ENCODE measurements at places on chromosomes 7 and 10.

GRCh38 chr10:4684434-4684833 is 141.6 kb upstream of the AKR1E2 start:
- no peak for DNase-seq

DNA sequence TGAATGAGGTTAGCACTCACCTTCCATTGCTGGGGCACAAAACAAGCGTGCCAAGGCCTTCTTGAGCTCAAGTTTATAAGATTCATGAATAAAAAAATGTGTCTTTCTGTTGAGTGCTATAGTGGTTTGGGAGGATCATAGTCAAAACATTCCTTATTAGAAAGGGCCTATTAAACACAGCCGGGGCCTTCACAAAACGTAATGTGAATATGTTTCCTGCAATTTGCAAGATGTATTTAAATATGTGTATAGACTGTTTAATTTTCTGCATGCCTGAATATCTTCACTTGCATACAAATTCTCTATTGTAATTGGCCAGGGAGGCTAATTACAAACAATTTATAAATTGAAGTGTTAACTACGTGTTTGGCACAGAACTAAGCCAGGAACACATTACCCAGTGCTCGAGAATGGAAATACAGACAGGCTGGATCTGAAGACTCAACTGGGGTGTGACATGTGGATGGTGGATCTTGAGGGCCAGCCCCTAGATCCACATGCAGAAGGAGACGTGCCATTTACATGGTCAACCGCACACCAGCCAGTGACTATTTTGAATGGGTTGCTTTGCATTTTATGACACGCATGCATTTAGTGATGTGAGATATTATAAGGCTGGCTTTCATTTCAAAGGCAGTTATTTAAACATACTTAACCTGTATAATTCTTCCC is 31.3 kb downstream of the LYZL2 start:
- no peak for DNase-seq

DNA sequence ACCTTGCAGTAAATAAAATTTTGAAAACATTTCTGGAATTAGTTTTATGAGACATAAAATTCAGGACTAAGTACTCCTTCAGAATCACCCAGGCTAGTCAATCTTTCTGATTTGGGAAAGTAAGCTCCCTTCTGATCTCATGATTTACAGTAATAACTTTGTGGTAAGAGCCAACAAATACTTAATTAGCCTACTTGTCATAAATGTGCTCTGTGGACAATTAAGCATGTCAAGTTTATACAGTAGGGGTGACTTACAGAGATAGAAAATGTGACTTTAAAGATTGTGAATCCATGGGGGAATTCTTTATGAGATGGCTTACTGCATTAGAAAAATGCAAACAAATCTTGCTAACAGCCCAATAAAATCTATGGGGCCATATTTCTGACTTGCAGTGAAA is 616.9 kb upstream of the GHITM start:
- no peak for DNase-seq

GRCh38 chr7:146773506-146773905 is 656.9 kb downstream of the CNTNAP2 start:
- DNase-seq, result no peak

GRCh38 chr10:31745612-31746376 is 182.8 kb downstream of the ARHGAP12 start:
- DNase-seq, result no peak

DNA sequence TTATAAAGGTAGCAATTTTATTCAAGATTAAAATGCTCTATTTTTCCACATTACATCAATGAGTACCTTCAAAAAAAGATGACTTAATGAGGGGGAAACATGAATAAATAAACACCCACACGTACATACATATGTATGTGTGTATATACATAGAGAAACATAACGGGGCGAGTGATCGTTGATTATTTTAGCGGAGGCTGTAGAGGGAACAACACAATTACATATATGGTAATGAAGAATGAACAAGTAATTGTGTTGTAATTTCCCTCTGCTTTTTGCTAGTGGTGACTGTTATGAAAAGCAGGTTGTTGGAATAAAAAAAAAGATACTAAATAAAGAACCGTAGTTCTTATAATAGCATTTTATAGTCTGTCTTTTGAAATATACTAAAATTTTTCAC is 63.2 kb downstream of the CACNB2 start:
- no peak for DNase-seq

- DNase-seq, result no peak
Observed at GRCh38 chr7:110645060-110645459, 445.9 kb upstream of the LRRN3 start.

GRCh38 chr10:131630772-131631258 is 270.0 kb upstream of the PPP2R2D start:
- no peak for DNase-seq

DNA sequence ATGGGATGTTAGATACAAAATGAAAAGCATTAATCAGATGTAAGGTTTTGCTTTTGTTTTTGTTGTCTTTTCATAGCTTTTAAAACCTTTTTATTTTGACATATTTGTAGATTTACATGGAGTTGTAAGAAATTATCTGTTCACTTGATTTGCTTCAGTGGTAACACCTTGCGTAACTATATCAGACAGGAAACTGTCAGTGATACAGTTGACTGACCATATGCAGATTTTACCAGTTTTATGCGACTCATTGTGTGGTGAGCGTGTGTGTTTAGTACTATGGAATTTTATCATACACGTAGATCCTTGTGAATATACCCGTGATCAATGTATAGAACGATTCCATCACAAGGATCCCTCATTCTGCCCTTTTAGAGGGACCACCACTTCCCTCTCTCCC is 701.4 kb downstream of the SUGCT start:
- no peak for DNase-seq

DNA sequence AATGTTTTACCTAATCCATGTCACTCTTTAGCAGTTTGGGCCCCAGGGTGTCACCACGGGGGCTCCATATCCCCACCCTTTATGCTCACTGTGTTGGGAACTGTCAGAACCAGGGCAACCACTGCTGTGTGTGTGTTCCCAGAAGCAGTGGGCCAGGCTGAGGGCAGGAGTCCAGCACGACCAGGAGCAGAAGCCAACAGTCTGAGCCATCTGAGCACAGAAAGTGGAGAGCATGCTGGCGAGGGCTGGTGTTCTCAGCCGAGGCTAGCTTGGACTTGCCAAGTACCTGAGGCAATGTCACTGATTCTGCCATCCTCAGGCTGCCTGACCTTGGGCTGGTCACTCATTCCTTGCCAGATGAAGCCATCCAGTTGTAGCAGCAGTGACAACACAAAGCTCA is 285.0 kb downstream of the BMPER start:
- no peak for DNase-seq

GRCh38 chr7:119959811-119960210 is 313.2 kb upstream of the KCND2 start:
- no peak for DNase-seq

All from T47D (cell line).